ENCODE measurements at places on chromosomes 3 and 15. TPM values are rescaled to one million over a fixed set of nuclear protein-coding genes. Genes with fewer than 3 reads are reported as not detected.

Gene GOLGA8G
- 0.22 TPM for polyA plus RNA-seq

Gene SLC28A1
- polyA plus RNA-seq = 6.3 TPM

Gene FBXW12
- polyA plus RNA-seq = 0.11 TPM

Gene IL17RC
- 38.0 TPM for polyA plus RNA-seq

Gene LMAN1L
- polyA plus RNA-seq = not detected

Gene MKRN2OS
- polyA plus RNA-seq = 2.7 TPM

Gene FEZF2
- not detected for polyA plus RNA-seq

Gene UCN2
- 0.51 TPM for polyA plus RNA-seq

Gene LAMB2
- polyA plus RNA-seq = 420 TPM

Gene TEX9
- 31.1 TPM for polyA plus RNA-seq

Gene TRPM1
- 0.14 TPM for polyA plus RNA-seq

Gene ACP3
- polyA plus RNA-seq = 74.0 TPM

- no peak for DNase-seq
Measured at GRCh38 chr3:124630960-124631359, 99.3 kb upstream of the UMPS start.

- DNase-seq = no peak
Measured at GRCh38 chr3:14617508-14618023, 34.0 kb upstream of the CCDC174 start.

DNA sequence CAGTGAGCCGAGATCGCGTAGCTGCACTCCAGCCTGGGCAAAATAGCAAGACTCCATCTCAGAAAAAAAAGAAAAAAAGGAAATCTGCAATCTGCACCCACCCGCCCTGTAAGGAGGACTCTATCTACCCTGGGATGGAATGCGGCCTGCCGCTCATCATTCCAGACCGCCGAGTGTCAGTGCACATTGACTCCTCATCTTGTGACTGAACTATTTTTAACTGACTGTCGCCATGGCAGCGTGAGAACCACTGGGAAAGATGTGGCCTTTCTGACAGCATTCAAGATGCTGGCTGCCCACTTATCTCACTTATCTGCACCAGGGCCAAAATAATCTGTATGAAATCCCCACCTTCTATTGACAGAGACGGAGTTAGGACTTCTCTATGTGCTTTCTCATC, 38.8 kb upstream of the ANKRD34C start:
- no peak for DNase-seq

- no peak for DNase-seq
Measured at GRCh38 chr15:72070817-72071447, 47.0 kb downstream of the MYO9A start.

GRCh38 chr3:77281721-77282120, 241.8 kb downstream of the ROBO2 start:
- DNase-seq = no peak

DNA sequence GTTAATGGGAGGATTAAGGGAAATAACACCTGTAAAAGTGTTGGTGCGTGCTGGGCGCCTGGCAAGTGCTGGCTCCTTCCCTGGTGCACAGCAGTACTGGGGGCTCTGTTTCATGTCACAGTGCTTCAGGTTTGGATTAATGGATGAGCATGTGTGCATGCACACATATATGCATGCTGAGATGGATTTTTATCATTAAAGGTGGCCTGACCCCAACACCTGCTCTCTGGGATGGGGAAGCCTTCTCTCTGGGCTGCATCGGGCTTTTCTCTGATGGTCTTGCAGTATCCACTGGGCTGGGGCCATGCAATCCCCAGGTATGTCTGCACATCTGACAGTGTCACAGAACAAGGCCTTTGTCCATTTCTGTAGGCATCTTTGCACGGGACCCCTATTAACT, 127.5 kb upstream of the PLXNA1 start:
- no peak for DNase-seq

DNA sequence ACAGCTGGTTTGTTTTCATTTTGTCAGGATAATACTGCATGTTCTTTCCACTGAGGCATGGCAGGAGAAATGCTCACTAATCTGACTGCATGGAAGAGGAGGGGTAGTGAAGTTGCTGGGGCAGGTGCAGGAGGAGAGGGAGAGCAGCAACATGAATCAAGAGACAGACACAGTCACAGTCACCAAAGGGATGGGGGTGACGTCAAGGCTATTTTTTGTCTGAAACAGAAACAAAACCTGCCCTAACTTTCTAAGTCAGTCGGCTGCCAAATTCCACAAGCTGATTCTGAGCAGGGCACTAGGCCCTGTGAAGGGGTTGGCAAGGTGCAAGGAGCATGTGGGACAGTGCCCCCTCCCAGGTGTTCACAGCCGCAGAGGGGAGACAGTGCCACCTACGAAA, 186.6 kb upstream of the NSMCE3 start:
- no peak for DNase-seq

DNA sequence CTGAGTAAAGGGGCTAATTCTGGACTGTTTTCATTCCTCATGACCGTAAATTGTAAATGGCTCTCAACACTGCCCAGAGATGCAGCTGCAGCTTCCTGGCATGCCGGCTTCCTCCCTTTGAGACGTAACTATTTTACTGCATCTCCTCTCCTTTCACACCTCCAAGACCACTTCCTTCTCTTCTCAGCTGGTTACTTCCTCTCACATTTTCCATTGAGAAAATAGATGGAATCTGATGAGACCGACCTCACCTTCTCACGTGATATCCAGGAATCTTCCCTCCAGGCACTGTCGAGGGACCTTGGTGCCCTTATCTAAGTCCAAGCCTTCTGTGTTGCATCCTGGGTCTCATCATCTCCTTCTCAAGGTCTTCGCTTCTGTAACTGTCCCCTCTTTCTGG, 12.7 kb downstream of the LYSMD4 start:
- DNase-seq = no peak

GRCh38 chr3:117165601-117166051, 456.0 kb downstream of the TUSC7 start:
- DNase-seq = no peak

GRCh38 chr3:16511681-16512434, 1.6 kb downstream of the RFTN1 start:
- DNase-seq = no peak

GRCh38 chr15:60901647-60902046, 327.5 kb downstream of the RORA start:
- DNase-seq = no peak

Data from left renal cortex interstitium (tissue), 4 donors.